ENCODE measurements at places on chromosomes 12 and 14.

DNA sequence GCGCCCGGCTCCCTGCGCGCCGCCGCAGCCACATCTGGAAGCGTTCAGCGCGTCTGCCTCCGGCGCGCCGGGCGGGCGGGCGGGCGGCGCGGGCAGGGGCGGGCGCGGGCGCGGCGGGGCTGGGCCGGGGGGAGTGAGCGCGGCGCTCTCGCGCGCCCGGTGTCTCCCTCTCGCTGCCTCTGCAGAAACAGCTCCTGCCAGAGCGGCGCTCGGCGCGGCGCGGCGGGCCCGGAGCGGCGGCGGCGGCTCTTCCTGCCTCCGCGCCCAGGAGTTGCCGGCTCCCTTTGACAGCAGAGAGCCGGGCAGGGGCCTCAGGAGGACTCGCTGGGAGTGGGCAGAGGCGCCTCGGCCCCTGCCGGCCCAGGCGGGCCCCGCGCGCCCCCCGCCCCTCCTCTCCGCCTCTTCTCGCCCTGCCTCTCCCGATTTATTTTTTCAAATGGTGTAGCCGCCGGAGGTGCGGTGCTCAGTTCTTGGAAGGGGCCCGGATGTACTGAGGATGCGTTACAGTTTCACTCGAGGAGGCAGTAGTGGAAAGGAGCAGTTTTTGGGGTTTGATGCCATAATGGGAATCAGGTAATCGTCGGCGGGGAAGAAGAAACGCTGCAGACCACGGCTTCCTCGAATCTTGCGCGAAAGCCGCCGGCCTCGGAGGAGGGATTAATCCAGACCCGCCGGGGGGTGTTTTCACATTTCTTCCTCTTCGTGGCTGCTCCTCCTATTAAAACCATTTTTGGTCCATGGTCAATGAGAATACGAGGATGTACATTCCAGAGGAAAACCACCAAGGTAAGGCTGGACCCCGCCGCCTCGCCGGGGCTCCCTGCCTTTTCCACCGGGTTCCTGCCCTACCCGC lies at the start of gene CACNA1C:
Gene CACNA1C (plus strand): TSS at position 162 of the 853 bp plus-strand sequence. CDS start 576 bp downstream, at position 738.
- peak; percentile 72 for DNase-seq

DNA sequence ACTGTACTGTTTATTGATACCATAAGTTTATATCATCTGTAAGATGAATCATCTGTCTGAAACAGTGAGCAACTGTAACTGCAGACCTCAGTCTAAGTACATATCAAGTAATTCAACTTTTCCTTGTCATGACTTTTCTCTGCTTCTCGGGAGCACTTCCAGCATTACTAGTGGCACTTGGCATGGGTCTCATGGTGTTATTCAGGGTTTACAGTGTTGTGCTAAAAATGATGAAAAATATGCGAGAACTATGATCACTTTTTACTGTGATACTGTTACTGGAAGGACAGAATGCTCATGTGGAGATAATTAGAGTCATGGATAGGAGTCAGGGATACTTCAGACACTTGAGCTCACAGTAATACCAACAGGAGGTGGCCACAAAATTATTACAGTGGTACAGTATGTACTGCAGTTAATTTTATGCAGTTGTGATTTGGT lies 8.3 kb downstream of the KTN1 start:
- no peak for DNase-seq

GRCh38 chr14:49975276-49975675 lies 82.4 kb downstream of the ARF6 start:
- DNase-seq: no peak

DNA sequence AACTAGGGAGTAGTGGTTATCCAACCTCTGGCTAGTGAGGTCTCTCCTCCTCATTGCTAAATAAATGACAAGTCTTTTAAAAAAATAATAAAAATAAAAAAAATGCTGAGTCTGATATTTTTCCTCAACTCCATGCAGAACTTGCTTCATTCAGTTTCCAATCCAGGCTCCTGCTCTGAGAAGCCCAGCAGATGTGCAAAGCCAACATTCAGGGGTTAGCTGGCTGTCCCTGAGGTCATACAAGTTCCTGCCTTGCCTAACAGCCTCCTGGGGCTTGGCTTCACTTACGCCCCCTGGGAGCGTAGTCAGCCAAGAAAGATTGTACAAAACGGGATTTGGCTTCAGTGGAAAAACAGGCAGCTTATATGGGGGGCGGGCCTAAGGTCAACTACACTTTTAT lies 23.3 kb downstream of the RTRAF start:
- no peak for DNase-seq

GRCh38 chr14:53032838-53033390 lies 82.1 kb upstream of the FERMT2 start:
- DNase-seq: no peak

- no peak for DNase-seq
Measured at GRCh38 chr14:100629098-100629497, 41.9 kb upstream of the BEGAIN start.

DNA sequence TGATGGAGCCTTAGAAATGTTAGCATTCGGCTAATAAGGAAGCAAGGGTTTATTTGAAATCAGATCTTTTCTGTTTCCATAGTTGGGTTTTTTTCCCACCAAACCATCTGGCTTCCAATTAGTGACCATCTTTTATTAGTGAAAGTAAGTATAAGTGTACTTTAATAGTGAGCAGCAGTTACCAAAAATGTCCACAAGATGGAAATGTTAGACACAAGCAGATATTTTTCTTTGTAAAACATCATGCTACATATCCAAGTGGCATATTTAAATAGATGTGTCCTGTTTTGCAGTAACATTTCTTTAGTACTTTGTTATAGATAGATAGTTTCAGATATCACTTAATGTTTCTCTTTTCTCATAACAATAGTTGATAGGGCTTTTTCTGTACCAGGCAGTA lies 28.8 kb downstream of the YEATS4 start:
- DNase-seq: no peak

DNA sequence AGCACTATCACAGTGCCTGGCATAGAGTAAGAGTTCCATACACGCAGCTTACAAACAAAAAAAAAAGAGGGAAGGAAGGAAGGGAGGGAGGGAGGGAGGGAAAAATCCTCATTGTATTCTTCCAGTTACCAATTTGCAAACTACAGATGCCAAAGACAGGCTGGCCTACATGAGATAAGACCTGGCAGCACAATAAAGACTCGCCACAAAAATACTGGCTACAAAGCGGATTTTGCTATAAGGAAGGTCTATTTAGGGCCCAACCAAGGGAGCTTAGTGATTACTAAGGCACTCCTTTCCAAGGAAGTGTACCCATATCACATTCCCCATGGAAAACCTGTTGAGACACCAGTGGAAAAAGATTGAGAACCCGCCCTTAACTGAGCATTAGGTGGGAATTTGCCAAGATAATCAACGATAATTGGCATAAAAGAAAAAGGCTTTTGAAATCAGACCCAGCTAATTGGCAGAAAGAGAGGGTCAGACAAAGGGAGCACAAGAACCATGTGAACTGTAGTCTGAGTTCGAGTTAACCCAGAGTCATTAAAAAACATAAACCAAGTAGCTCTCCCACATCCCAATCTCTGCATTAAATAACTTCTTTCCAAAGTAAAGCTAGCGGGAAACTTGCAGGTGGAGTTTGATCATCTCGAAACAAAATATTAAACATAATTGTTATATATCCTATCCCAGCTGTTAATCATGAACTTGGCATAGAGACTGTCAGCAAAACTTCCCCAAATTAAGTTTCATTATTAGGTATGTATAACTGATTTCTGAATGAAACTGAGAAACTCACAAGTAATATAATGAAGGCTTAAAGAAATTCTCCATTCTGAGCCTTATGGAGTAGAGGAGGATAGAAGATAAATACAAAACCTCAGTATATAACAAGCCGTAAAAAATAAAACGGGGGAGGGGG lies 50.1 kb downstream of the PHLDA1 start:
- no peak for DNase-seq

DNA sequence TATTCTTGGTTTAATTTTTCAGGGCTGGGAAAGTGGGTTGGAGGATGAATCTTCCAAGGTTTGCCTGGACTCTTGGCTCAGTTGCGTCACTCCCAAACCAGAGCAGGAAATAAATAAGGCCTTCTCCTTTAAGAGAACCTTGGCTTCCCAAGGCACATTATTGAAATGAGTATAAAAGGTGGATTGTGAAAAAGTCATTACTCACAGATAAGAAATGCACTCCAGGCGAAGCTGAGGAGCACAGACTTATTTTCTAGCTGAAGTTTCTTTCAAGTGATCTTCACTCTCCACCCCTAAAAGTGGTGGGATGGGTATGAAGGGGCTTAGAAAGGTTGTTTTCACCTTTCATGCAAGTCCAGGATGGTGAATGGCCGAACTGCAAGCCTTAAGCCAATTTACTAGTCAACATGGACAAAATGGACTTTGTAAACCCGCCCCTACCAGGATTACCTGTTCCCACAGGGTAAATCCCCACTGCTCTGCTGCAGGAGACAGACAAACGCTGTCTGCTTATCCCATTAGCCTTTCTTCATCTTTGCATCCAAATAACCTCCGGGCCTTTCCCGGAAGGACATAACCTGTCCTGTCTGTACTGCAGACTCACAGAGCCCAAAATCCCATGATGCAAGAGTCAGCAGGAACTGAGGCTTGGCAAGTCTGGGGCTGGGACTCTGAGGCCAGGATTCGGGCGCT lies 207.6 kb downstream of the BCL11B start:
- DNase-seq: no peak

DNA sequence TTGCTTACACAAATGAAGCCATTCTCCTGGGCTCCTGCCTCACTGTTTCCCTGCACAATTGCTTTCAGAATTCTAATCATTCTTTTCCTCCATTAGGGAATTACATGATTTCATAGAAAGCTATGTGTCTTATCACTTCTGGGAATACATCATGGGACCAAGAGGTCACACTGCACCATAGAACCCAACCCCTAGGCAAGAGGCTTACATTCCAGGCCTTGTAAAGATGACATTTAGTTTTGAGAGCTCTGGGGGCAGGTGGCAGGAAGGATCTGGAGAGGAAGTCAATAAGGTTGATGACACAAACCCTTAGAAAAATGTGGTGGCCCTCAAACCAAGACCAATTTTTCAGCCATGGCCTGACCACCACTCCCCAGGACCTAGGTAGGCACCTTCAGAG lies 57.1 kb downstream of the NUAK1 start:
- no peak for DNase-seq

DNA sequence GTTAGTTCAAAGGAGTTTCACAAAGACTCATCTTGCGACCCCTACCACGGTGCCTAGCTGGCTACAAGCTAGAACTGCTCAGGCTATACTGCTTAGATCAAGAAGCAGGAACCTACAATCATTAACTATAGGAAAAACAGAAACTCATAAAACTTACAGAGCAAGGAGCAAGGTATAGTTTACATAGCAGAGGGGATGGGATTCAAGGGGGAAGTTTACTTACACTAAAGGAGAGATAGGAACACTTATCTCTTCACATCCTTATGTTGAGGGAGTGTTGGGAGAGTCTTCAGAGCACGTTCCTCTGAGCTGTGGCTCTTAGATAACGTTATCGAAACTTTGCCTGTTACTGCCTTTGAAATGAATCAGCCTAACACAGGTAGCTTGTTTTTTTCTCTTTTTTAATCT lies 58.1 kb downstream of the FSCB start:
- DNase-seq: no peak

DNA sequence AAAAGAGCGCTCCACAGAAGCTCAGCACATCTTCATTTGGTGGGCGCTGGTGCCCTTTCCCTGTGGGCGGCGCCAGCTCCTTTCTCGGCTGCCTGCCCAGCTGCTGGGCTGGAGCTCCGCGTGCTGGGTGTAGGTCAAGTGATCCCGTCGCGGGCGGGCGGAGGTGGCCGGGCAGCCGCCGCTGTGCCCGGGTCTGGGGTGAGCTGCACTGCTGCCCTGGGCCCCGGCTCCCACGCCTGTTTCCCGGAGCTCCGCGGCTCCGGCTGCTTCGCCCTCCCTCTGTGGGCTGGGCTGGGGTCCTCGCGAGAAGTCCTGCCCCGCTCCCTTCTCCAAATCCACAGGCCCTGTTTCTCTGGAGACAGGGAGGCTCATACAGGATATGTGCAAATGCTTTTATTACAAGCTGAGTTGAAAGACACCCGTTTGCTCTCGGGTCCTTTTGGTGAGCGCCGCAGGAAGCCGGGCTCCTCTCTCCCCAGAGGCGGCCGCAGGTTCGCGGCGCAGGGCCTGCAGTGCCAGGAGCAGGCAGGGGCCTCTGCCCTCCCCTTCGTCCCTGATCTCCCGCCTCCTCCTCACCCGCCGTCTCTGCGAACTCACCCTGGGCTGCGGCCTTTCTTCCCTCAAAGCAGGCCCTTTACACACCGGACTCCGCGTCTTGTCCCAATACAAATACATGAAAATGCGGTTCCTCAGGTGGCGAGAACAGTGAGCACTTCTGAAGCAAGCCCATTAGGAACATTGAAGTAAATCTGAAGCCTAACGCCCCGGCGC lies 67.8 kb upstream of the CAPRIN2 start:
- peak; percentile 77 for DNase-seq

All from activated CD8-positive, alpha-beta memory T cell treated with anti-CD3 and anti-CD28 coated beads for 24 hours (primary cell).